ENCODE measurements at places on chromosomes 12 and 14.

DNA sequence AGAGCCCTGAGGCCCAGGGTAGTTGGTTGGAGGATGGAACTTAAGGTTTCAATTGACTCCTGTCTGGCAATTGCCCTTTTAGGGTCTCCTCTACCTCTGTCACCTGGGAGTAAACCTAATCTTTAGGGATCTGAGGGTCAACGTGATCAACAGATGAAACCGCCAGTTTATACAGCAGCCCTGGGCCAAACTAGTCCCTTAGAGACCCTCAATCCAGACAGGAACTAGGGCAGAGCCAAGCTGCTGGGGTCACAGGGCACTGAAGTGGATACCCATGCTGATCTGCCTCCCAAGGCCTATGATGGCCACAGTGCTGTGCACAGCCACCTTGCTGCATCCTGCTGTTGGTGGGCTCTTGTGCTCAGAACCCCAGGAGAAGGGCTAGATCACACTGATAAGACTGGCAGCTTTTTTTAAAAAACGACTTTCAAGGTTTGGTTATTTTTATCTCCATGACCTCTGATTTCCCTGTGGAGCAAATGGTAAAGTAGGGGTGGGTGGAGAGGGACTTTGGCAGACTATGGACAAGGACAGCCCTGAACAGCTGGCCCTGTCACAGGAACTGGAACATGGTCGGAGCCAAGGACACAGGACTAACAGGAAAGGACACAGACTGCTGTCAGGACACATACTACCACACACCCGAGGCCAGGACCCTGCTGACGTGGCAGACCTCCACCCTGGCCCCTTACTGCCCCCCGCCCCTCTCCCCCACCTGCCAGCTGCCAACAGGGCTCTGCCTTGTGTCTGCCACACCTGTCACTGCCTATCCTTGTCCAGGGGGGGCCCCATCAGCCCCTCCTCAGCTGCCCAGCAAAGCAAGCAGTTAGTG is 474 bp downstream of the FITM1 start:
- DNase-seq = no peak

GRCh38 chr12:22043943-22044342 is 2.1 kb upstream of the CMAS start:
- no peak for DNase-seq

DNA sequence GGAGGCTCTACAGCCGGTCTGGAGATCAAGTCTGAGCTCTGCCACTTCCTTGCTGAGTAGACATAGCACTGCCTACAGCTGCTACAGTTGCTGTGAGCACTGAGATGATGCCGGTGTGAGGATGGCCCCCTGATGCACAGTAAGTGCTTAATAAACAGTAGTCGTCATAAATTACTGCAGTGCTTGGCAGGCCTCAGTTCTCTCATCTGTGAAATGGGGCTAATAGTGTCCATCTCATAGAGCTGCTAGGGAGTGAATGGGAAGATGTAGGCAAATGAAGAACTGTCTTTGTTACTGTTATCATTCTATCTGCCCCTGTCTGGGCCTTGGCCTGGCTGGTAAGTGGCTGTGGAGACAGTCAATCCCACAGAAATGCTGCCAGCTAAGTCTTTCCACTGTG is 124.3 kb downstream of the RBM19 start:
- DNase-seq = no peak

GRCh38 chr12:100956311-100956852 is 161.8 kb downstream of the ANO4 start:
- DNase-seq = no peak

DNA sequence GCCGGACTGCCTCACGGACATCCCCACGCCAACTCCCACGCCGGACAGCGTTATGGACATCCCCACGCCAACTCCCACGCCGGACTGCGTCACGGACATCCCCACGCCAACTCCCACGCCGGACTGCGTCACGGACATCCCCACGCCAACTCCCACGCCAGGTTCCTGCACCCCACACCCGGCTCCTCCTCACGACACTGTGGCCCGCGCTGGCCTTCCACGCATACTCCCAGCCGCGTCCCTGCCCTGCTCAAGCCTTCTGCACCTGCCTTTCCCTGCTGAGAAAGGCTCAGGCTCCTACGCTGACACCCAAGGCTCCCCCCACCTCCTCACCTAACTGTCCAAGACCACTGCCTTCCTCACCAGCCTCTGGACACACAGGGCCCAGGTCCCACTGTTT is 9.7 kb downstream of the CACNA2D4 start:
- DNase-seq = no peak

DNA sequence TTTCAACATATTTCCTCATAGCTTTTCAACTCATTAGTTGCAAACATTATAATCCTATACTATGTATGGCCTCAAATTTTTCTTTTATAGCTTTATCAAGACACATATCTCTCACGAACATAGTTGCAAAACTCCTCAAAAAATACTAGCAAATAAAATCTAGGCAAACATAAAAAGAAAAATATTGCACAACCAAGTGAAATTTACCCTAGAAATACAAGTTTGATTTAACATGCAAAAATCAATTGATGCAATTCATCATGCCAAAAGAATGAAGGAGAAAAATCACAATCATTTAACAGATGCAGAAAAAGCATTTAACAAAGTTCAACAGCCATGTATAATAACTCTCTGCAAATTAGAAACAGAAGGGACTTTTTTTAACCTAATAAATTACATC is 33.3 kb upstream of the KCNH5 start:
- no peak for DNase-seq

DNA sequence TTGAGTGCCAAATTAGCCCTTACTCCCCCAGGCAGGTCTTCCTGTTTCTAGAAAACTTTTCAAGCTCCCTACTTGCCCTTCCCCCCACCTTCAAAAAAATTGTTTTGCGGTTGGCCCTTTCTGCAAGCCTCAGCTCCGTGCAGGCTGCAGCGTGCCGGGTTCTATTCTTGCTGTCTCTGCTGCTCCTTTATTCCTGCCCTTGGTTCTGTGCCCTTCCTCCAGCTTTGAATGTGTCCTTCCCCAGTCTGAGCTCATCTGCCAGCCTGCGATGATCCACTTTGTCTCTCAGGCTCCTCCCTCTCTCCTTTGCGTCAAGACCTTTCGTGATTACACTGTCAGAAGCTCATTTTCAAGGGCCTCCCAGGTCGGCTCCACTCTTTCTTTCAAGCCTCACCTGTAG is 98.6 kb downstream of the IRF2BPL start:
- DNase-seq = no peak

DNA sequence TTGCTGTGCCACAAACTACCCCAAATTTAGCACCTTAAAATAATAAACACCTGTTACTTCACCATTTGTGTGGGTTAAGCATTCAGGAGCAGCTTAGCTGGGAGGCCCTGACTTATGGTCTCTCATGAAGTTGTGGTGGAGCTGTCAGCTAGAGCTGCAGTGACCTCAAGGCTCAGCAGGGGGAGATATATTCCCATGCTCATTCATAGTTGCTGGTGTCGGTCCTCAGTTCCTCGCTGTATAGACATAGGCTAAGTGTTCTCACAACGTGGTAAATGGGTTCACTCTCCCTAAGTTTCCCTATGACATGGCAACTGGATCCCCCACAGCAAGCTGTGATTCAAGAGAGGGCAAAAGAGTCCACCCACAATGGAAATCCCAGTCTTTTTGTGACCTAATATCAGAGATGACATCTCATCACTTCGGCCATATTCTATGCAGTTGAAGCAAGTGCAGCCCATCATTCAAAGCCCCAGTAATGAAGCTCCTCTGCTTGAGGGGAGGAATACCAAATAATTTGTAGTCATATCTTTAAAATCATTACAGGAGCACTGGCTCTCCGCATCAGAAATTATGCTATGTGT is 41.1 kb downstream of the PRB3 start:
- no peak for DNase-seq

- no peak for DNase-seq
Observed at GRCh38 chr12:42798811-42799438, 209.4 kb upstream of the PRICKLE1 start.

GRCh38 chr12:103779410-103780092 is 61.5 kb downstream of the NT5DC3 start:
- no peak for DNase-seq

DNA sequence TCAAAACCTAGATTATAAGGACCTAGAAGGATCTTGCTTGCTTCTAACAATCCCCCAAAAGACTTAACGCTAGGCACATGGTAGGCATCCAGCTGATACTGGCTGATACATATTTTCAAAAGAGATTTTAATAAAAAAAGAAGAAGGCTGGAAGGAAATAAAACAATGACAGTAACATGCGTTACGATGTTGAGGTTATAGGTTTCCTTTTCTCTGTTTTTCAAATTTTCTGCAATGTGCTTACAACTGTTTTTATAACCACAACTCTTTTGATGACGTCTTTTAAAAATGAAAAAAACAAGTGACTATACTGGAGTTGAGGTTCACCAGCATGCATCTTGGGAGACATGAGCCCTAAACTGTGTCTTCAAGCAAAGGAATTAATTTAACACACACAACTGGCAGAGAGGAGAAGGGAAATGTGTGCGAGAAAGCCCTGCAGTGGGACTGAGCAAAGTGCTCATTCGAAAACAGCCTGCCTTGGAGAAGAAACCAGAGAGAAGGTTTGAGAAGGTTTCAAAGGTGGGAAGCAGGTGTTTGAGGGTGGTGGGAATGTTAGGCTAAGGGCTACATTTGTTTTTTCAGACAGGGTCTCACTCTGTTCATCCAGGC is 80.4 kb downstream of the DUSP16 start:
- no peak for DNase-seq

DNA sequence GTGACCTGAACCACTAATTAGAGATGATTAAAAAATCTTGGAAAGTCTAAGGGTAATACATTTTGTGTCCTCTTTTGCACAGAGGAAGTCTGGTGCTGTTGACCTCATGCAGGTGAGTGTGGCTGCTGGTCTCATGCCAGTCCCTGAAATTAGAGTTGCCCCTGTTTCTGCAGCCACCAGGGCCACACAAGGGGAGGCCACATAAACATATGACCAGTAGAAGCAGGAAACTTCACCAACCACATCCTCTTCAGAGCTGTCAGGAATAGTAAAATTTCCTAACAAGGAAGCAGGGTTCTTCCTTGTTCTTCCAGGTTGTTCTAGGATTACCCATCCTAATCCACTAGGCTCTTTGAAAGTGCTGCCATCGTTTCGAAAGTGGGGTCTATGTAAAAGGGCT is 28.3 kb downstream of the PSMA6 start:
- DNase-seq = no peak

- no peak for DNase-seq
Observed at GRCh38 chr12:11655842-11656241, 6.4 kb downstream of the ETV6 start.

DNA sequence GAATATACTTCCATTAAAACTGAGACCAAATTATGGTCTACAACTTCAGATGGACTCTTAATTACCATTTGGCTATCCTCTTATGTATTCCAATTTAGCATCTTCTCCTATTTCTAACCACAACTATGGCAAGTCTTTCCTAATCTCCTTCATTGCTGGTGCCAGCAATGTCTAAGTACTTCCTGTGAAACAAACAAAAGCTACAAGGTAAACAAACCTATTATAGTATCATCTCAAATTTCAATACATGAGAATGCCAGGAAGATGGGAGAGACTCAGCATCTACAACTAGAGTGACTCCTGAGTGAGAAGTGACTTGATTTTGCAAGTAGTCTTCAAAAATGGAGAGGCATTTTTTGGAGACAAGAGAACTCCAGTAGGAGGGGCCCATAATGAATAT is 202.9 kb upstream of the ATXN7L3B start:
- no peak for DNase-seq

GRCh38 chr12:38892087-38892786 is 13.2 kb downstream of the CPNE8 start:
- DNase-seq = no peak

DNA sequence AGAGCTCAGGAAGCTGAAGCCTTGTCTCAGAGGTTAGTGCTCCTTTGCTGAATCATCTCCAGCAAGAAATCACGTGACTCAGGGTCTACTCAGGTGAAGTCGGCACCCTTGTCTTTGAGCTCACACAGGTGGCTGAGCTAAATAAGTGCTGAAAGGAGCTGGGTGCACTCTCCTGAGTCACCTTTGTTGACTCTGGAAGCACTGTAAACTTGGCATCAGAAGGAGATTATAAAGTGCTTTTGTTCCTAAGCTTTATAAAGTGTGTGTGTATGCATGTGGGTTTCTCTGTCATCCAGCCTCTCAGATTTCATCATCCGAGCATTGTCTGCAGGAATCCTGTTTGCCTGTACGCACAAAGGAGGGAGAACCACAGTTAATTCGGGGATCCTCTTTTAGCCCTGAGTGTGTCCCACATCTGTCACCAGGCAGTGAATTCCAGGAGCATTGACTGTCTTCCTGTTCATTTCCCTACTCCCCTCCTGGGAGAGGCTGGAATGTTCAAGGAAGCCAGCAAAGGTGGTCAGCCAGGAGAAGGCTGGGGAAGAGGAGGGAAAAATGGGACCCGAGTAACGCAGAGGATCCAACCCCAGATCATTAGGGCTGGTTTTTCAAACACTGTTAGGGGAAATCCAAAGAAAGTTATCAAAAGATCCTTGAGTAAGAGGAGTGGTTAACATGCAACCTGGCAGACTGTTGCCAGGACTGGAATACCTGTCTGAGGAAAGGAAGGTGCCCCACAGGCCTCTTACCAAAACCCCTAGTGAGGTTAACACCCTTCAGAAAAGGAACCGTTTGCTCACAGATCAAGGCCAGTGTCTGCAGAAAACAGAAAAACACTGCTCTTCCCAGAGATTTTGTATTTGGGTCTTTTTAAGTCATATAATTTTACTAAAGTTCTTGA is 157.5 kb upstream of the HIF1A start:
- peak; percentile 13 for DNase-seq

GRCh38 chr12:123659996-123660727 is 10.8 kb upstream of the TCTN2 start:
- DNase-seq = no peak

DNA sequence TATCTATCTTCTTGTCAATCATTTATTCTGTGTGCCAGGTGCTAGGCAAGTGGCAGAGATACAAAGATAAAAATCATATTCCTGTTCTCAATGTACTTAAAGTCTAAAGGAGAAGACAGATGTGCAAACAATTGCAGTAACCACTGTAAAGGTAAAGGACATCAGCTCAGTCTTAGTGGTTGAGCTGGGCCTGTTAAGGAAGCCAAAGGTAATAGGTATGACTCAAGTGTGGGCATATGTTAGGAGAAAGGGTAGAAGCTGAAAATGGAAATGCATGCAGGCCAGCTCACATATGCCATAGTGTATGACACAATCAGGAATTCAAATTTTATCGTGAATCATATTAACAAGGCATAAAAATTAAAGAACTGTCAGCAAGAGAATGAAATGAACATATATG is 49.8 kb downstream of the FAR2 start:
- DNase-seq = no peak
